ENCODE measurements at places on chromosomes 1 and 21.

GRCh38 chr1:198741744-198742143, 102.9 kb downstream of the PTPRC start:
- DNase-seq = peak; percentile 20

GRCh38 chr1:174060090-174060489, 37.9 kb upstream of the RC3H1 start:
- peak; percentile 43 for DNase-seq

DNA sequence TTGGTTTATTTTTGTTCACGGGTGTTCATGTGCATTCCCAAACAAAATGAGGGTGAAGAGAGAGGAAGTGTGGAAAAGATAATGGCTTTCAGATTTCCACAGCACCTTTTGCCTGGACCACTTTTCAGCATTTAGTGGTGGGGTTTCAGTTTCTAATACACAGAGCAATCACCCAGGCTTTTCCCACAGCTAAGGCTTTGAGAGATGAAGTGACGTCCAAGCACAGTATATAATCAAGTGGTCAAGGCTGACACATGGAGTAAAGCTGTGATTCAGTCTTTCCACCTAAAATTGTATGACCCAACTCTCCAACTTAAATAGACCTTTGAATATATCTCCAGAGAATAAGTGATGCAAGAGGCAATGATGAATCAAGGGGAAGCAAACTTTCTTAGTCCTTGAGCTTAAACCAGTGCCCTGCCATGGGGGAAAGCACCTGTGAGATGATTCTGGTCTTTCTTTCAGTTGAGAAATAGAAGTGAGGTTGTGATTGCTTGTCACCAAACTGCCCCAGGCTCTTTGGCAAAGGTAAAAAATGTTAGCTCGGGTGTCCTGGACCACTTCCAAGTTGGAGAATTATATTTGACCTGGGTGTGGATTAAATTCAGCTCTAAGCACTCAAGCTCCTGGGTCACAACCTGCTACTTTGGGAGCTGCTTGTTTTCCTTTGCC, 2.4 kb upstream of the PIK3R3 start:
- DNase-seq = peak; percentile 80

- no peak for DNase-seq
Measured at GRCh38 chr1:4105300-4105880, 205.3 kb upstream of the C1orf174 start.

DNA sequence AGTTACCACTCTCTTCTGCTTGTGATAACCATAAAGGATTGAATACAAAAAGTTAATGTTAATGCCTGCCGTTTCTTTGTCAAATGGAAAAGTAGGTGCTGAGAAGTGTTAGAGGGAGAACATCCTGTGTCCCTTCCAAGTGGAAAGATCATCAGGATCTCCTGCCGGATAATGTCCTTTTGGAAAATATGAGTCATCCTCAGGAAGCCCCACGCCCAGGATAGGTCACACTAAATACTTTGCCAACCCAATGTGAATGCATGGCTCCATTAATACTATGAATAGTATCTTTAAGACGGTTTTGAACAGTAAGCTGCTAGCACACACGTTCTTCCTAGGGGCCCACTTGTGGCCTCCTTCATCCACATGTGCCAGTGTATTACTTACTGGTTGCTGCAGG, 279.5 kb downstream of the ZNF326 start:
- no peak for DNase-seq

GRCh38 chr1:28273216-28273860, 14.0 kb downstream of the SESN2 start:
- no peak for DNase-seq

- no peak for DNase-seq
Measured at GRCh38 chr1:20949871-20950590, 162.9 kb upstream of the HP1BP3 start.

- no peak for DNase-seq
Measured at GRCh38 chr1:36540056-36540455, 57.3 kb upstream of the CSF3R start.

GRCh38 chr1:221865808-221866207, 123.9 kb upstream of the DUSP10 start:
- DNase-seq = peak; percentile 96

- DNase-seq = no peak
Measured at GRCh38 chr1:197422993-197423392, 154.9 kb downstream of the CRB1 start.

DNA sequence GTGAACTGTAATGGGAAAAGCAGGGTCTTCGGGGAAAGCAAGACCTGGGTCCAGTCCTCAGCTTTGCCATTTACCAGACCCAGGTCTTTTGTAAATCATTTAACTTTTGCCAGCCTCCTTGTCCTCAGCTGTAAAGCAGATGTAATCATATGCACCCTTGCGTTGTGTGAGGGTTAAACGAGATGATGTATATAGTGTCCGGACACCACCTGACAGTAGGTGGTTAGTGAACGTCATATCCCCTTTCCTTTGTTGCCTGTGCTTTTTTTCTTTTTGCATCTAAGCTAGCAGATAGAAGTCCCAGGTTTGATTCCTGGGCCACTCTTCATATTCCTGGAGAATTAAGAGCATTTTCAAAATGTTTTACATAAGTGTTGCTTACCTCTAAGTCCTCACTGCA, 28.5 kb downstream of the IL12RB2 start:
- DNase-seq = no peak

GRCh38 chr1:230517786-230518185, 91.7 kb upstream of the PGBD5 start:
- no peak for DNase-seq

GRCh38 chr1:36369061-36369861, 16.5 kb downstream of the STK40 start:
- DNase-seq = peak; percentile 65

DNA sequence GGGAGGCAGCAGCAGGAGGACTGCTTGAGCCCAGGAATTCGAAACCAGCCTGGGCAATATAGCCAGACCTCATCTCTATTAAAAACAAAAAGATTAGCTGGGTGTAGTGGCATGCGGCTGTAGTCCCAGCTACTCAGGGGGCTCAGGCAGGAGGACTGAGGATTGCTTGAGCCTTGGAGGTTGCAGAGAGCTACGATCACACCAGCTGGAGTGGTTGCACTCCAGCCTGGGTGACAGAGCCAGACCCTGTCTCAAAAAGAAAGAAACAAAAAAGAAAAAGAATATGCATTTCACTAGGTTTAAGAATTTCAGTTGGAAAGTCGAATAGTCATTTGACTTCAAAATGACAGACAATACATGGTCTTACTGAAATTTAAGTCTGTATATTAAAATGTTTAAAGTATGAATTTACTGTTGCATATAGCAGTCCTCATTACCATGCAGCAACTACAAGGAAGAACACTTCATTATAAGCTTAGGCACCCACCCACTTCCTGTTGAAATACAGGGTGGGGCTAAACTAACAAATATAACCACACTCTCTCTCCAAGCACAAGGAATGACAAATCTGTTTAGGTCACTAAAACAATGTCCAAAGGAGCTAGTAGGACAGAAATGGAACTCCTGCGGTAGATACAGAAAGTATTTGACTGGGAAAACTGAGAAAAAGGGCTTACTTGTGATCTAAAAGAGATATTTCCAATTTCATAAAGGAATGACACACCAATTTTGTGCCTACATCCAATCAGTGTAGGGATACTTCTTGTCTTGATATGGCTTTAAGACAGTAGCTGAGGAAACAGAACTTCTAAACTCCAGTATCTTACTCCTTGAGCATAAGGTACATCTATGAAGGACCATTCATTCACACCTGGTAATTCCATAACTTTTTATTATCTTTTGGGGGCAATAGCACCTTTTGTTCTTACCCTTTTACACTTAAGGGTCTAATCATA, 44.1 kb downstream of the GPR3 start:
- DNase-seq = peak; percentile 22

GRCh38 chr1:203818399-203818798, 23.0 kb downstream of the ZBED6 start:
- no peak for DNase-seq

- DNase-seq = peak; percentile 11
Measured at GRCh38 chr1:93016171-93016570, 54.9 kb upstream of the DIPK1A start.

- DNase-seq = no peak
Measured at GRCh38 chr1:57281324-57281723, 142.5 kb downstream of the DAB1 start.

DNA sequence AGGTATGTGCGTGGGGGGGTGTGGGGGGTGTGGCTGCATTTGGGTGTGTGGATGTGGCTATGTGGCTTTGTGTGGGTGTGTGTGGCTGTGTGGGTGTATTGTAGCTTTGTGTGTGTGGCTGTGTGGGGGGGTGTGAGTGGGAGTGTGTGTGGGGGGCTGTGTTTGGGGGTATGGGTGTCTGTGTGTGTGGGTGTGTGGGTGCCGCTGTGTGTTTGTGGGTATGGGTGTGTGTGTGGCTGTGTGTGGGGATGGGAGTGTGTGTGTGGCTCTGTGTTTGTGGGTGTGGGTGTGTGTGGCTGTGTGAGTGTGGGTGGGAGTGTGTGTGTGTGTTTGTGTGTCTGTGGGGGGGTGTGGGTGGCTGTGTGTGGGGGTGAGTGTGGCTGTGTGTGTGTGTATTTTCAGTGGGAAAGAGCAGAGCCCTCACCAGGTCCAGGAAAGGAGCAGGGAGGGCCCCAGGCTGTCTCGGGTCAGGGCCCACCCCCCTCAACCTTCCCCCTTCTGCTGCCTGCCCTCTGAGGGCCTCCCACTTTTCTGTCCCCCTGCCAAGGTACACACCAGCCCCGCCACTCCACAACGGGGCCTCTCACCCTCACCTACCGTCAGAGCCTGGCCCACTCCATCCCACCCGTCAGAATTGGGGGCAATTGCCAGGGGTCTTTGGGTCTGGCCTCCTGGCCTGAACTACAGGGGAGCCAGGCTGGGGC, 1.9 kb upstream of the COL8A2 start:
- DNase-seq = no peak

- peak; percentile 74 for DNase-seq
Measured at GRCh38 chr1:32066489-32066873, 6.3 kb upstream of the TMEM39B start.

DNA sequence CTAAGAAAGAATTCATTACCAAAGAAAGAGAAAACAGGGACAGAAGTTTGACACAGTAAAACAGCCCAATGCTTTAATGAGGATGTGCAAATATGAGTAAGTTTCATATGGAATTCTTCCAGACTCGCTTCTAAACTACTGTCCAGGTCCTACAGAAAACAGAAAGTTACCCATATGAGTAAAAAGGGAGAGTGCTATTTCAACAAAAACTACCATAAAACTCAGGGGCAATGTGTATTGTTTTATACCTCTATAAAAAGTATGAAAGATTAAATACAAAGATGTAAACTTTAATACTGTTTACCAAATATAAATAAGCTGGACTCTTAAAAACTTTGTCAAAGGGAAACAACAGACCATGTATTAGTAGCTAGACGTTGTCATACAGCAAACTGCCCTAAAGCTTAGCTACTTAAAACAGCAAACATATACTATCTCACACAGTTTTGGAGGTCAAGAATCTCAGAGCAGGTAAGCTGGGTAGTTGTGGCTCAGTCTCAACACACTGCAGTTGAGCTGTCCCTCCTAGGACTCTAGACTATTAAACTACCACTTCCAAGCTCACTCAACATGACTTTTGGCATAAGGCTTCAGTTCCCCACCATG, 174.9 kb downstream of the COP1 start:
- DNase-seq = peak; percentile 4

GRCh38 chr1:64114012-64114525, 89.4 kb upstream of the UBE2U start:
- no peak for DNase-seq

GRCh38 chr1:101135526-101135925, 101.3 kb upstream of the S1PR1 start:
- DNase-seq = no peak

DNA sequence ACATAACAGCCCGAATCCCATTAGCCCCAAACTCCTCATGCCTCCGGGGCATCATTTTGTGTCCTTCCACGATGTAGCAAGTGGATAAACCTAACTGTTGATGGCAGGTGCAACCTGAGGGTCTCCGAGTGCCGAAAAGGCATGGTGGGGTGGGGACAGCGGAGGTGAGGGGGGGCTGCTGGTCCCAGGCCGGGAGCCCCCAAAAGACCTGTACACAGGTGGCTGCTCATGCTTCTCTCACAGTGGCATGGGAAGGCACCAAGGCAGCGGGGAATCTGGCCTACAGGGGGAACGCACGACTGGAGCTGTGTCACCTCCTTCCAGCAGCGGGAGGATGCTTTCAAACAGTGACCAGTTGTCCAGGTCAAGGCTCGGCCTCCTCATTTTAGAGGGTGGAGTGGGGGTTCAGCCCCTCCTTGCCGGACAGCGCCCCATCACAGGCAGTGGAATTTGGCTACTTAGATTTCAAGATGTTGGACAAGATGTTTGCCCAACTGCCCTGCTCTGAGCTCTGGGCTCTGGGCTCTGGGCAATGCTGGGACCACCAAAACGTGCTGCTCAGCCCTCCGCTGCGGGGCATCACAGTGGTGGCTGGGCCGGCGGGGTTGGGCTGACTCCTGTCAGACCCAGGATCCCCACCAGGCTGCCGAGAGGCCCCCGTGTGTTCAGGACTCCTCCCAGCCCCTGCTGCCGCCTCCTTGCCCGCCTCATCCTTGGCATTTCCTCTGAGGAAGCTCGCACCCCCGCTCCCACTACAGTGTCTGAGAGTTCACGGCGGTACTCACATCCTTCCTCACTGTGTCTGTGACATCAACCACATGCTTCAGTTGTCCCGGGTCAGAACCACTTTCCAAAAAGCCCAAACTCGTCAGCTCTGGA, 7.6 kb downstream of the DNMT3L start:
- no peak for DNase-seq

DNA sequence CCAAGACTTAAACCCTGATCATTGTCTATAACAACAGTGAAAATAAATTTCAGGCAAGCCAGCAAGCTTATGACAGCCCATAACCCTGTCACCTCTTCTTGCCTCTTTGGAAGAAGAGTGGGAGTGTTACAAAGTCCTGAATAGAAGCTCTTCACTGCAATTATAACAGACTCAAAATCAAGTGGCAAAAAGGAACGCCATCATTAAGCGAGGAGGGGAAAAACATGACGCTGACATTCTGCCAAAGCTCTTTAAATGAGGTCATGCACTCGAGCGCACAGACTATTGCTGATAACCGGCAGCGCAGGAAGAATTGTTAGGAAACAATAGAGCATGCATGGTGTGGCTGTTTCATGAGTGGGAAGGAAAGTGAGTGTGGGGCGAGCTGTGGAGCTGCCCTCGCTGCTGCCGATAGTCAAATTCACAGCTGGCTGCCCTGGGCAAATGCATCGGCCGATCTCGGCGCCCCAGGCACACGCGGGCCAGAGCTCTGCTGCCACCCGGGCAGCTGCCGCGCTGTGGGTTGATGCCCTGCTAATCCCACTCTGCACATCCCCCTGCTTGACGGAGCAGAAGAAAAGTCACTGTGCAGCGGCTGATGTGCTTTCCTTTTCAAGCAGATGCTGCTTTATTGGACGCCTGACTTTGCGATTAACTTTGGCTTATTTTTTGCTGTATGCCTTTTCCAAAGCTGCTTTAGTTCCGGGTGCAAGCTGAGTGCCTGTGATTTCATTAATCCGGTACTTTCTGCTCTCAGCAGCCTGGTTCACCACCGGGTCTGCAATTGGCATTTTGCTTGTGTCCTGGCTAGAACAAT, 102.4 kb upstream of the ST6GALNAC5 start:
- no peak for DNase-seq

DNA sequence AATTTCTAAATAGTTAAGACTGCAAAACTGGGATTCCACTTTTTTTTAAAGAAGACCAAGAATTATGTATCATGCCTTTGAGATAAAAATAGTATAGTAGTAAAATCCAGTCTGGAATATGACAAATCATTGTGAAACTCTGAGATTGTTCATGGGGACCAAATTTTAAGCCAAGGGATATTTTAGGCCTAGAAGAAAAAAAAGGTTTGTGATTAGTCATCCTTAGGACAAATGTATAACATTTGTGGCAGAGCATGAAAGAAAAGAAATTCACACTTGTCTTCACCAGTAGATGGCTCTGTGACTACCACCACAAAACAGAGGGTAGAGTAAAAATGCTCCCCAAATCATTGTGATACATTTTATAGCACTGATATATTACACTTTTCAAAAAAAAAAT, 226.1 kb downstream of the KCTD3 start:
- DNase-seq = peak; percentile 92

Data from fibroblast of upper back skin (primary cell).